ENCODE measurements at places on chromosomes 6 and 20.
A peak's percentile ranks its signal among the peaks of the same experiment; 100 is the strongest.

GRCh38 chr20:51368461-51369211 lies 173.9 kb downstream of the NFATC2 start:
- DNase-seq: no peak

DNA sequence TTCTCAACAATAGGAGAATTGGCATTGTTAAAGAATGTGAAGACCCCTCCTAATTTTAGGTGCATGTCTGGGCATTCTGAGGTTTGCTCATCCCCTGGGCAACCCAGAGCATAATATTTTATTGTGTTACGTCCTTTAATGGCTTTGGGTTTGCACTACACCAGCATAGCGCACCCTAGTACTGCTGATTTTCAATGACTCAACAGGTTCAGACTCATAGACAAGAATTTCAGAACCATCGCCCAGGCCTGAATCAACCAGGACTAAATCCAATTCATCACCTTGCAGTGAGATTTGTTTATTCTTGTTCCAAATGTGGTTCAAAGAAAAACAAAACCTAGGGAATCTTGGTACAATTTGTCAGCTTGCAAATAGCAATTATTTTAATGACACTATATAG lies 137.8 kb upstream of the PHACTR1 start:
- peak; percentile 30 for DNase-seq

- no peak for DNase-seq
These were observed 286.2 kb upstream of the SGK1 start for GRCh38 chr6:134604014-134604676.

DNA sequence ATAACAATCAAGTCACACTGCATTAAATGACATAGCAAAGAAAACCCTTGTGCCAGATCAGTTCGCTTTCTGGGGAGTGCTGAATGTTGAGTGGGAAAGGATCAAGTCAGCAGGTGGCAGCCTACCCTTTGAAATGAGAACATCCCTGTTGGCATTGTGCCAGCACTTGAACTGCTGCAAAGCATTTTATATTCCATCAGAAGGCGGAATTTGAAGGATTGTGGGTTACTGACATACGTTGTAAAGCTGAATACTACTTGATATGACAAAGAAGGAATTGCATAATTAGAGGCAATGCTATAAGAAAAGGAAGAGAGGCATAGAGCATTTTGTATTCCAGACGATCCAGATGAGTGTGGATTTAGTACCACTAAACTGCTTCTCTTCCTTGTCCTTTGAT lies 26.5 kb downstream of the BCKDHB start:
- DNase-seq: peak; percentile 51

- peak; percentile 23 for DNase-seq
These were observed 32.1 kb downstream of the KIAA1755 start for GRCh38 chr20:38228436-38228835.

DNA sequence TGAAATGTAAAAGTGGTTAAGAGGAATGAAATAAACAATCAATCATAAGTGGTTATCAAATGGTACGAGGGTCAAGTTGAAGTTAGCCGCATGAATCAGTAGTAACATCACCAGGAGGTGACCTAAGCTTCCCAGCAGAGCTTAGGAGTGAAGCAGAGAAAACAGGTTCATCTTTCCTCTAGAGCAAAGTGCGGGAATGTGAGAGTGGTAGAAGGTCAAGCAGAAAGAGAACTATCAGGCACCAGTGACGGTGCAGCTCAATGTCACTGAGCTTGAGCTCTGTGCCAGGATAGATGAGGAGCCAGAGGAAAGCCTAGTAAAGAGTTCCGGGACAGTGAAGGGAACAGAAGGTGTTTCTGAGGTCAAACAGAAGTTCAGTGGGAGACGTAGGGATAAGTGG lies 20.8 kb upstream of the TNFAIP3 start:
- DNase-seq: no peak

GRCh38 chr6:51569594-51569993 lies 517.8 kb downstream of the PKHD1 start:
- no peak for DNase-seq

DNA sequence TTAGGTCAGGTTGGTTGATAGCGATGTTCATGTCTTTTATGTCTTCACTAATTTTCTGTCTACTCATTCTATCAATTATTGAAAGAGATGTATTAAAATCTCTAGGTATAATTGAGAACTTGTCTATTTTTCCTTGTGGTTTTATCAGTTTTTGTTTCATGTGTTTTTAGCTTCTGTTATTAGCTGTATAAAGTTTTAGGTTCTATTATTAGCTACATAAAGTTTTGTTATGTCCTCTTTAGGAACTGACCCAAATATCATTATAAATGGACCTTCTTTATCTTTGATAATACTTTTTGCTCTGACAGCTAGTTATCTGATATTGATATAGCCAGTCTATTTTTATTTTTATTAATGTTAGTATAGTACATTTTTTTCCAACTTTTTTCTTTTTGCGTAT lies 92.4 kb upstream of the TMEM170B start:
- no peak for DNase-seq

- DNase-seq: no peak
These were observed 241.4 kb downstream of the IBTK start for GRCh38 chr6:82006027-82006738.

- DNase-seq: no peak
These were observed 153.3 kb upstream of the ARG1 start for GRCh38 chr6:131419702-131420101.

DNA sequence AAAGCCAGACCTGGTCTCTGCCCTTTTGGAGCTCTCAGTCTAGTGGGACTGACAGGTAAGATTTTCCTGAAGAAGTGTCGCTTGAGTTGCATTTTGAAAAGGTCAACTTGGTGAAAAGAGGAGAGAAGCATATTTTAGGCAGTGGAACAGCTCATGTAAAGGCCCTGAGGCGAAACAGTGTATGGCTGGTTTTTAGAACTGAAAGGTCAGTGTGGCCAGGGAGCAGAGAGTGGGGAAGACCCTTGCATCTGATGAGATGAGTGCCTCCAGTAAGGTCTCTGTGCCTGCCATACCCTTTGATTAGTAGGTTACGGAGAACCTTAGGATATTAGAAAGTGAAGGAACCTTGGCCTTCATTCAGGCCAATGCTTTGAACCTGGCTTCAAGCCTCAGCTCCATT lies 55.9 kb upstream of the SAYSD1 start:
- no peak for DNase-seq

DNA sequence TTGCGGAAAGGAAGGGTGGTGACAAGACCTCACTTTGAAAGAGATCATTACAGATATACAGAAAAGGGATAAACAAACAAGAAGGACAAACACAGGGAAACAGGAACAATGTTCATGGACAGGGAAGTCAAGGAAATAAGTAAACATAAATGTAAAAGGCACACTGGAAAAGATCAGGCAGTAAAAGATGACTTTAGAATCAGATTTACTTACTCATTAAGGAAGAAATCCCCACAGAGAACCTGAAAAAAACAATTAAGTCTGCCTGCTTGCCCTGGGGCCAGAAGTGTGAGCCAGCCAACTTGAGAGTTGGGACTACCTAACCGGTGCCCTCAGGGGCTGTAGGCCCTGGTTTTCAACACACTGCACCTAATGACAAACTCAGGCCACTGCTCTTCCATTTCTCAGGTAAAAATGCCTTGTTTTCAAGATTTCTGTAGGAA lies 1.7 kb downstream of the APMAP start:
- DNase-seq: no peak

DNA sequence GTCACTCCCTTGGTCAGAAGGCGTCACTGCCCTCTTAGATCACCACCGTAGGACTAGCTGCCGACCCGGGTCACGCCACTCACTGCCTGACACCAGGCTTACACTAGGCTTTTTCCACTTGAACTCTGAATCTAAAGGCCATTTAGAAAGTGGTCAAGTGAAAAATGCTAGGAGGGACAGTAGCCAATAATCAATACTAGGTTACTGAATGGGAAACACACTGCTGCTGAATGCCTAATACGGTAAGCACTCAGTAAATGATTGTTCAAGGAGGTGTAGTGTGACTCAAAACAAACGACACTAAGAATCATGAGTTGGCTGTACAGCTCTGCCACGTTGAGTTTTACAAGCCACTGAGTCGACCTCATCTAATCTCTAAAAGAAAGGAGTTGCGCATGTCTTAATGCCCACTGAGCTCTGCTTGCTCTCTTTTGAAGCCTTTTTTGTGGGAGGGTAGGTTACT lies 760 bp upstream of the IBTK start:
- DNase-seq: peak; percentile 92

DNA sequence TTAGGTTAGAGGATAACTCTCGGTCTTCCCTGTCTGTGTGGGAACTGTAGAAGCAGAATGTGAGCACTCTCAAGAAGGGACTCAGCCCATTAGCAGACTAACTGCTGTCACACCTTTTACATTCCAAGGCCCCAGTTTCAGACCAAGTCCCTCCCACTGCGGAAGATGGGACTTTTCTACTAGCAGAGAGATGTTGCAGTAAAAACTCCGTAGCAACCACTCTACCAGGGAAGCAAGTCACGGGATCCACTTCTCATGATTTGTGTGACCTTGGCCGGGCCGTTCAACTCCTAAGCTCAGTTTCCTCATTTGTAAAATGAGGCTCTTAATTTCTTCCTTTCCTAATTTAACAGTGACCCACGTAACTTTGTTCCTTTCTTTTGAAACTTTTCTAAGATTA lies 77.1 kb upstream of the SLC4A11 start:
- DNase-seq: no peak

- peak; percentile 62 for DNase-seq
These were observed 11.4 kb downstream of the SYNGAP1 start for GRCh38 chr6:33430991-33431879.

GRCh38 chr6:113978084-113978675 lies 7.2 kb upstream of the HDAC2 start:
- DNase-seq: no peak

GRCh38 chr6:152207915-152208714 lies 400.6 kb downstream of the ESR1 start:
- DNase-seq: no peak

- no peak for DNase-seq
These were observed 13.8 kb upstream of the B4GALT5 start for GRCh38 chr20:49727478-49727877.

DNA sequence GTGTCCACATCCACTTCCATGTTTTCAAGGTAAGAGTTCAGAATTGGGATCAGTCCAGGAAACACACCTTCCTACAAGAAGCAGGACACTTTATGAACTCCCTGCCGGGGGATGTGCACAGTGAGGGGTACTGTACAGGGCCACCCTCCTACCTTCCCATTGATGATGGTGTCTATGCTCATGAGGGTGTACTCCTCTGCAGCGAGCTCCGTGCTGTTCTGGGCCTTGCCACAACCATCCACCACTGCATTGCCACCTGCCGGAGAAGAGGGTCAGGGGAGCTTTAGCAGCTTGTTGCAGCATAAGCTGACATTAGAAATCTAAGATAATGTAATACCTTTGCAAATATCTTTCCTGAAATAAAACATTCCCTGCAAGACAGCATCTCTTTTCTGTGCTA lies 44.8 kb downstream of the GCLC start:
- DNase-seq: no peak

- DNase-seq: no peak
These were observed 94.6 kb downstream of the FAXC start for GRCh38 chr6:99254616-99255550.

DNA sequence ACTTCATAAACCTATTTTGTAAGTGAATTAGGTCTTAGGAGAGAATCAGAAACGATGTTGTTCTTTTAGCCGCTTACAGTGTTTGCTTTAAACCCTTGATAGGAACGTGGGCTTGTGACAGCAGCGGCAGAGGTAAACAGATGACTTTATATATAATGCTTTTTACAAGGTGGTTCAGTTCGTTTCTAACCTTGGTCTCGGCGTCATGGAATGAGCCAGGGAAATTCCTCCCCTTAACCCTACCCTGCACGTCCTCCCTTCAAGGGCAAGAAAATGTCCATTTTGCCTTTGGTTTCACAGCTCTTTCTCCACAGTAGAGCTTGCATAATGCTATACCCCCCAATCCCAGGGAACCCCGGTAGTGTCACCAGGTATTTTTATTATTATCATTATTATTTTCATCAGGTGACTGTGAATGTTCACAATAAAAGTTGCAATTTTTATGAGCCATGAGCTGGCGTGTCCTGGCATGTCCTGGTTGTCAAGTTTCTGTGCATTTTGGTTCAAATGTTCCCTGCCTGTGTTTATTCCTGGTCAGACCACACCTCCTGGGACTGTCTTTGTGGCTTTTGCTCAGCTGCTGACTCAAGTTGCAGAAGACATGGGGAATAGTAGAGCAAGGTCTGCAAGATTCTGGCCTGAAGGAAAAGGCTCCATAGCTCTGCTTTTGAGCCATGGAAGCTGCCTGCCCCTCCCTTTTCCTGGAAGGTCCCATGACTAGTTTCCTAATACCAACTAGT lies 112.8 kb upstream of the BMP2 start:
- no peak for DNase-seq

DNA sequence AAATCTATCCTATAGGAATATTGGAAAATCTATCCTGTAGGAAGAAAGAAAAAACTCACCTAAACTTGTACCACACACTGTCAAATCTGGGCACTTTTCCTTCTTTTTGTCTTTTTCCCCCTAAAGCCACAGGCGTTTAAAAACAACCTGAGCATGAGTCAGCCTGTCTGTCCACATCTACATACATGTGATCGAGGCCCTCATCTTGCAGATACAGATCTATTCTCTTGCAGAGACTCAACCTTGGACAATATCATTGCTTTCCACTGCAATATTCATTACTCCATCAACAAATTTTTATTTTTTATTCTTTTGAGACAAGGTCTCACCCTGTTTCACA lies 95.9 kb upstream of the IYD start:
- no peak for DNase-seq

GRCh38 chr6:167137881-167138280 lies 15.0 kb downstream of the CCR6 start:
- DNase-seq: no peak

- DNase-seq: no peak
These were observed 170.7 kb upstream of the KCNK16 start for GRCh38 chr6:39493174-39493573.

DNA sequence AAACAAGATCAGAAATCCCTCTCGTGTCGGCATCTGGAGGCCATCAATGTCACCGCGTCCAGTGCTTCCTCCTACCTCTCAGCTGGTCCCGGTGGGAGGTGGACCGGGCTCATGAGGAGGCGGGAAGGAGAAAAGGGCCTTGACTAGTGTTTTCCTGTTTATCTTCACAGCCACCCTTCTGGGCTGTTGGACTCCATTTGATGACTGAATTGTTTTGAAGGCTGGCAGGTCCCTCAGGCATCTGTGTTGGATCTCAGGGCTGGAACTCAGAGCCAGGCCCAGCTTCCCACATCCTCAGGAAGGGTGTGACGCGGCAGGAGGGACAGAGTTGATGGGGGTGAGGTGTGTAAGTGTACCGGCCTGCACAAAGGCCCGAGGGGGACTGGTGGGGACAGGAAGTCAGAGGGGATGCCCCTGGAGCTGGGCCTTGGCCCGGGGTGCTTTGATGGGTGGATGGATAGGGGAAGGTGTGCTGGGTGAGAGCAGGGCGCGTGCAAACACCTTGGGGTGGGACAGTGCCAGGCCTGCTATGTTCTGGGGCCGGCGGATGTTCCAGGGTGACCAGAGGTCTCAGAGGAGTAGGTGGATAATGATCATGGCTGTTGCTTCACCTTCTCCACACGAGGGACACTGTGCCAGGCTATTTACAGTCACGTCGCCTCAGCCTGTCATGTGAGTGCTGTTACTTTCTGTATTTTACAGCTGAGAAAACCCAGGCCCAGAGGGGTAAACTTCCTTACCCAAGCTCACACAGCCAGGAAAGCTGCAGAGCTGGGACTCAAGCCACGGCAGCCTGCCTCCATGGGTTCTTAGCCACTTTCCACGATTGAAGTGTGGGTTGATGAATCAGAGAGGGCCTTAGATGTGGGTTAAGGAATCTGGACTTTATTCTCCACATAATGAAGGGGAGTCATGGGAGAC lies 17.9 kb upstream of the CHMP4B start:
- DNase-seq: no peak

Measured in A549 (cell line).